ENCODE measurements at places on chromosomes 13 and 19.

DNA sequence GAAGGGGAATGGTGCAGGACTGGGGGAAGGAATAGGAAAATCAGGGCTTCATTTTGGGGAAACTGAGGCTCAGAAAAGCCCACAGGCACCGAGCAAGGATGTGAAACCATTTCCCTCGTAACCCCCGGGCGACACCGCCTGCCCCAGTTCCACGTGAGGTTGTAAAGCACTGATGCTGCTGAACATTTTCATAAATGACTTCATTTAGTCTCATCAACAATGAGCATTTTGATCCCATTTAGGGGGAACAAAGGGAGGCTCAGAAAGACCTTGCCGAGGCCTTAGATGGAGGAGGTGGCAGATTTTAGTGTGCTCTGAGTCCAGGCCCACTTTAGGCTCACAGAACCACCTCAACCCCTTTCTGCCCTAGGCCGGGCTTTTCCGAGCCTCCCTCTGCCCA is 20.5 kb upstream of the FBXO27 start:
- DNase-seq = no peak

DNA sequence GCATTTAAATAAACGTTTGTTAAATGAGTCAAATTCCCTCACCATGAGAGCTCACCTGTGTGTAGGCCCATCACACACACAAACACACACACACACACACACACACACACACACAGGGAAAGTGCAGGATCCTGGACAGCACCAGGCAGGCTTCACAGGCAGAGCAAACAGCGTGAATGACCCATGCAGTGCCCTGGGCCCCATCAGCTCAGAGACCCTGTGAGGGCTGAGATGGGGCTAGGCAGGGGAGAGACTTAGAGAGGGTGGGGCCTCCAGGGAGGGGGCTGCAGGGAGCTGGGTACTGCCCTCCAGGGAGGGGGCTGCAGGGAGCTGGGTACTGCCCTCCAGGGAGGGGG is 8.5 kb upstream of the CEACAM5 start:
- DNase-seq = no peak

DNA sequence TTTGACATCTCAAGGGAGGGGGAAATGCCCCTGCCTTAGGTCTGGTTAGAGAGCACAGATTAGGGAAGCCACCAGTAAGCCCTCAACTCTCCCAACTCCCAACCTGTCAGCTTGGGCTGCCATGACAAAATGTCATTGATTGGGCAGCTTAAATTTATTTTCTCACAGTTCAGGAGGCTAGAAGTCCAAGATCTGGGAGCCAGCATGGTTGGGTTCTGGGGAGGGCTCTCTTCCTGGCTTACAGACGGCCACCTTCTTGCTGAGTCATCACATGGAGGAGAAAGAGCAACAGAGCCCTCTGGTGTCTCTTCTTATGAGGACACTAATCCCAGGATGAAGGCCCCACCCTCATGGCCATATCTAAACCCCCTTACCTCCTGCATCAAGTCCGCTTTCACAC is 24.2 kb downstream of the C19orf12 start:
- DNase-seq = peak; percentile 78

- peak; percentile 27 for DNase-seq
Observed at GRCh38 chr19:34556488-34556887, 74.9 kb downstream of the WTIP start.

- DNase-seq = no peak
Observed at GRCh38 chr13:27607125-27607524, 13.2 kb downstream of the LNX2 start.

GRCh38 chr13:48275507-48275906 is 28.0 kb upstream of the RB1 start:
- DNase-seq = no peak

DNA sequence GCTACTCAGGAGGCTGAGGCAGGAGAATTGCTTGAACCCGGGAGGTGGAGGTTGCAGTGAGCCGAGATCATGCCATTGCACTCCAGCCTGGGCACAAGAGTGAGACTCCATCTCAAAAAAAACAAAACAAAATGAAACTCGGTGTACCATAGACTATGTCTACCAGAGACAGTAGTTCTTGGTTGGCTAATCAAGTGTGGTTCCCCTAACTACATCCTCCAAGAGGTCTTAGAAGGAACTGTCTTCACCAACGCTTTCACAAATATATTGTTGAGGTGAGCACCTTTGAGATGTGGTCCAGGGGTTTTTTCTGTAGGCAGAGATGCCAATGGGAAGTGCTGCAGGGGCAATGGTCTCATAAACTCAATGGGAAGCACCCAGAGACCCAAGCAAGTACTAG is 48.0 kb downstream of the RFC3 start:
- DNase-seq = no peak

GRCh38 chr19:30174791-30175190 is 197.4 kb upstream of the ZNF536 start:
- DNase-seq = no peak

- DNase-seq = peak; percentile 96
Observed at GRCh38 chr19:56367829-56368711, 25.3 kb downstream of the ZNF582 start.

GRCh38 chr13:109605846-109606245 is 180.5 kb downstream of the IRS2 start:
- no peak for DNase-seq

DNA sequence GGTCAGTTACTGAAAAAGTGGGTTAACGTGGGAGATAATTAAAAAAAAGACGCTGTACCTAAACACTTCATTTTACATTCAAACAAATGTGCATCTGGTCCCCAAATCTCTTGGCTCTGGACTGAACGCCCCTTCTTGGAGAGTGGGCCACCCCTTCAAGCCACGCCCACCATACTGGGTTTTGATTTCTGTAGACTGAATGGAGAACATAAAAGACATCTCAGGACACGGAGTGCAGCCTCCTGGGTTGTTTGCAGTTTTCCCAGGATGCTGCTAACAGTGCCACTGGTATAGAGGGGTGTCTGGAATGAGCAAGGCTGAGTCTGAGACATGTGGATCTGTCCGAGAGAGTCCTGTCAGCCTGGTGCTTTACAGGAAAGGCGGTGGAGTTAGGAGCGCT is 10.6 kb downstream of the TFDP1 start:
- no peak for DNase-seq

- DNase-seq = no peak
Observed at GRCh38 chr13:112441779-112442310, 65.7 kb downstream of the SPACA7 start.

- peak; percentile 53 for DNase-seq
Observed at GRCh38 chr19:3403489-3404323, 37.3 kb downstream of the NFIC start.

DNA sequence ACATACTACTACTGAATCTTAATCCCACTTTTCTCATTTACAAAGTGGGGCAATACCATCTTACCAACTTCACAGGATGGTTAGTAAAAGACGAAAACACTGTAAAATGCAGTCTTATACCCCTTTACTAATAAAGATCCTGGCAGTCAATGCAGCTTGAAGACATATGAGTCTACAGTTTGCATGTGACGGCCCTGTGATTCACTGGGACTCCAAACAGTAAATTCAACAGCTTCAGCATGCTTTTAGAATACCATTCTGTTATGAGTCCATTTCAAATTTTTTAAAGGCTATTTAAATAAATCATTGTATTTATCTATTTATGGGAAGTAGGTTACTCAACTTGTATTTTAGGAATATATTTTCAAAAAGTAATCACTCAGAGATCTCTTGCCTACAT is 629.1 kb downstream of the LIG4 start:
- DNase-seq = no peak

DNA sequence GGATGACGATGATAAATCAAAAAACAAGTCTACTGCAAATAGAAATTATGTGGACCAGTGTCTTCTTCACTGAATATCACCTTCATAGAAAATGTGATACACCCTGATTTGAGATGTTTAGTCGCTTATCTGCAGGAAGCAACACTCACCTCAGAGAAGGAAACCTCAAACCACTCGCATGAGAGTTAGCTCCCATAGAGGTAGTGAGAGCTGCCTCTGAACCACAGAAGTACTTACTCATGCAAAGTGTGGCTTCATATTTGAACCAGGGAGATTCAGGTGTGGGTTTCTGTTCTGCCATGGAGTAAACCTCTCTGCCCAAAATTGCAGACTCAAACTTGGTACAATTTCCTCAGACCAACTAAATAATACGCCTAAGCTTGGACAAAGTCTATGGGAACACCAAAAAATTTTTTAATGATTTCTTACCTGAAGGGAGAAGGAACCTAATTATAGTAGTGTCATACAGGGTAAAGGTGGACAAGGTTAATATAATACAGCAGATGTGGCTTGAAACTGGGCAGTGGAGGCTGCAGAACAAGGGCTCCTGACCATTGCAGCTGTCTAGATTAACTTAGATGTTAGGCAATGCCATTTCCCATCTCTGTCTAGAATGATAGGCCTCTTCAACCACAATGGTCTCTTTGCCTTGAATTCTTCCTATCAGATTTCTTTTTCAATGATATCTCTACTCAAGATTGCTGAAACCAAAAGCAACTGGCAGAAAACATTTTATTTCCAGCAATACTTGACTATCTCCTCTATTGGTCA is 29.6 kb upstream of the RCBTB2 start:
- no peak for DNase-seq

DNA sequence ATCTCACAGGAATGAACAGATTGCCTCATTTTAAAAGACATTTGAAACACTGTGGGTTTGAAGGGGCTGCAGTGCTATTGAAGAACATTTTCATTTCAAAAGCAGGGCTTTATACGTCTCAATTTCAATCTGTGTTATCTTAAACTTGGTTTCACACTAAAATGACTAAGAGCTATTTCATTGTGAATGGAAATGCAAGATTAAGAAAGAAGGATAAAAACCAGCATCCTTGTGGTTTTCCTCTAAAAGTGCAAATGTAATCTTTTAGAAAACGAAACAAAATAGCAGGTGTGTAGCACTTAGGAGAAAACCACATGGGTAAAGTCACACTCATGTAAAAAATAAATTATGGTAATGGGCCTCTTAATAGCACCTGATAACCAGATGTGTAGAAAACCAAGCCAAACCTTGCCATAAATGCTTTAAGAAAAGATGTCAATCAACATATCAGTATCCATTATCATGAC is 397.7 kb downstream of the GPC6 start:
- no peak for DNase-seq

DNA sequence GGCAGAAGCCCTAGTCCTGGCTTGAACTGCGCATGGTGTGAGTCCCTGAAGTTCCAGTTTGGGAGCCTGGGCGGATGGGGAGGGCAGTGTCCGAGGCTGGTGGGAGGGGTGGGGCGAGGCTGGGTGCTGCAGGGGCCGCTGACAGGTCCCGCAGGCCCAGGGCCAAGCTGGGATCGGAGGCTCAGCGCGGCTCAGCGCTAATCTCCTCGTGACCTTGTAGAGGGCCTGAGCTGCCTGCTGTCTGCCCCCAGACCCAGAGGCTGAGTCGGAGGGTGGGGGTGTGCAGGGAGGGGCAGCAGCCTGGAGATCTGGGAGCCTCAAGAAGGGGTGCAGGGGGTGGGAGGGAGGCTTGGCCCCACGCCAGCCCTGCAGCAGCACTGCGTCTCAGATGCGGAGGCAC is 3.0 kb downstream of the ATP1A3 start:
- no peak for DNase-seq

GRCh38 chr13:40492511-40492910 is 173.9 kb downstream of the FOXO1 start:
- DNase-seq = no peak

- DNase-seq = peak; percentile 66
Observed at GRCh38 chr13:26482451-26483197, 74.9 kb upstream of the WASF3 start.

GRCh38 chr13:98507282-98507797 is 69.6 kb downstream of the STK24 start:
- DNase-seq = no peak

- DNase-seq = no peak
Observed at GRCh38 chr13:100650326-100650725, 24.3 kb downstream of the TMTC4 start.

DNA sequence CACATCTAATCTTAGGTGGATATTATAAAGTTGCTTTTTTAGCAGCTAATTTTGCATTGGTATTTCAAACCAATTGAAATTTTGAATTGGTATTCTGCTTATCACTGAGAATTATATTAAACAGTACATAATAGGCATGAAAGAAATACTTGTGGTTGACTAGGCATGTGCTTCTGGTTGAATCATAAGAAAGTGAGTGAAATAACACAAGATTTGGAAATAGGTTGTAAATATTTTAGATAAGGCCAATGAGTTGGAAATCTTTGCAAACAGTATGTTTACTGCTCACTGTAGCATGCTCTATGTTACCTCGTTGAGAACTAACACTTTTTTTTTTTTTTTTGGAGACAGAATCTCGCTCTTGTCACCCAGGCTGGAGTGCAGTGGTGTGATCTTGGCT is 66.8 kb upstream of the RFC3 start:
- no peak for DNase-seq

DNA sequence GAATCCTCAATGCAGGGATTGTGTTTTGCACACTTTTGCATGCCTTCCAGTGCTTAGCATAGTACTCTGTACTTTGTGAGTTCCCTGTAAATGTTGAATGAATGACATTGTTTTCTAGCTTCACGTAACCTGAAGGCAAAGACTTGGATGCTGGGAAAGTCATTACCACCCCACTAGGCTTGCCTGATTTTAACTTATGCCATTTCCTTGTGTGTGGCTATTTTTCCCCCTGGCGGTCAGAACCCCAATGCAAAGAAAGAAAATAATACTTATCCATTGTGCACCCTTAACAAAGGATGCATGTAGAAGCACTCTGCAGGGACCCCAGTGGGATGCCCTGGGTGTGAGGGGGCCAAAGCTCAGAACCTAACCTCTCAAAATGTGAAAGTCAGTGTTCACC is 1.2 kb upstream of the ENOX1 start:
- no peak for DNase-seq

DNA sequence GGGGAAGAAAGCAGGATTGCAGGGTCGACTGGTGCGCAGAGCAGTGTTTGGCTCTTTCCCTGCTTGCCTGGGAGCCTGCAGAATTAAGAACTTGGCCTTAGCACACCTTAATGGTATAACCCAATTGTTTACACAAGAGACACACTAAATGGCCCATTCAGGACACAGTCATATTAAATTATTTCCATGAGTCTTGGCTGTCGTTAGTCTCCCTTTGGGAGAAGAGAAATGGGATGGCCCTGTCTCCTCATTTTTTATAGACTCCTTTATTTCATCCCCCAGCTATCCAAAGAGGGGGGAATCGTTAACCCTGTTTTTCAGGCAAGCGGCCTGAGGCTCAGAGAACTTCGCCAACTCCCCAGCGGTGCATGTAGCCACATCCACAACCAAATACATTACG is 282.5 kb downstream of the SUCLA2 start:
- DNase-seq = no peak

GRCh38 chr13:59326717-59327116 is 837.0 kb downstream of the DIAPH3 start:
- DNase-seq = no peak
